ENCODE measurements at places on chromosomes 3 and 15. TPM values are rescaled to one million over a fixed set of nuclear protein-coding genes. Genes with fewer than 3 reads are reported as not detected.

Gene ABI3BP
- total RNA-seq = 175 TPM

Gene MAP6D1
- 4.2 TPM for total RNA-seq

Gene GXYLT2
- total RNA-seq = 7.8 TPM

Gene CLDN16
- total RNA-seq = not detected

Gene PSTPIP1
- not detected for total RNA-seq

Gene GOLGA6L7
- not detected for total RNA-seq

Gene GOLGA6L10
- 1.6 TPM for total RNA-seq

Gene RNF7
- total RNA-seq = 84.3 TPM

Gene CHRD
- 2.7 TPM for total RNA-seq

Gene VEPH1
- 0.21 TPM for total RNA-seq

Gene MUSTN1
- 6.2 TPM for total RNA-seq

Gene MOBP
- total RNA-seq = not detected

Gene ASB14
- total RNA-seq = not detected

Gene AP3B2
- not detected for total RNA-seq

Gene PROK2
- total RNA-seq = not detected

Gene THAP10
- 1.7 TPM for total RNA-seq

Gene ZNF80
- total RNA-seq = not detected

Gene LNP1
- 2.7 TPM for total RNA-seq

Gene ZKSCAN7
- total RNA-seq = 7.4 TPM

Gene C3orf20
- total RNA-seq = not detected

Gene GRAMD1C
- total RNA-seq = 1.2 TPM

Gene RUBCN
- total RNA-seq = 30.3 TPM

Gene DNAJA4
- total RNA-seq = not detected

Gene ECE2
- not detected for total RNA-seq

Gene IMPG2
- 0.60 TPM for total RNA-seq

Gene TEX9
- 2.4 TPM for total RNA-seq

Gene TP63
- total RNA-seq = 0.16 TPM

Gene GATM
- not detected for total RNA-seq

Gene CYP1A2
- not detected for total RNA-seq

Gene ADGRG7
- not detected for total RNA-seq

Gene MGA
- total RNA-seq = 47.2 TPM

Gene NPHP3
- 26.4 TPM for total RNA-seq

Gene GADL1
- not detected for total RNA-seq

Gene DUOXA2
- not detected for total RNA-seq

Gene CASR
- not detected for total RNA-seq

Gene ATP8B4
- not detected for total RNA-seq

Gene ARID3B
- 2.8 TPM for total RNA-seq

Gene WNT5A
- total RNA-seq = 30.4 TPM

Gene CCDC13
- total RNA-seq = 0.30 TPM

Gene PPP1R14D
- not detected for total RNA-seq

Gene NME9
- not detected for total RNA-seq

Gene TXNRD3
- total RNA-seq = 17.6 TPM

Gene PAQR9
- not detected for total RNA-seq

Gene ADAMTSL3
- total RNA-seq = not detected

Gene CCDC12
- total RNA-seq = 34.5 TPM

Gene CHP1
- total RNA-seq = 87.1 TPM
